ENCODE measurements at places on chromosomes 3 and 15. TPM values are rescaled to one million over a fixed set of nuclear protein-coding genes. Genes with fewer than 3 reads are reported as not detected.

DNA sequence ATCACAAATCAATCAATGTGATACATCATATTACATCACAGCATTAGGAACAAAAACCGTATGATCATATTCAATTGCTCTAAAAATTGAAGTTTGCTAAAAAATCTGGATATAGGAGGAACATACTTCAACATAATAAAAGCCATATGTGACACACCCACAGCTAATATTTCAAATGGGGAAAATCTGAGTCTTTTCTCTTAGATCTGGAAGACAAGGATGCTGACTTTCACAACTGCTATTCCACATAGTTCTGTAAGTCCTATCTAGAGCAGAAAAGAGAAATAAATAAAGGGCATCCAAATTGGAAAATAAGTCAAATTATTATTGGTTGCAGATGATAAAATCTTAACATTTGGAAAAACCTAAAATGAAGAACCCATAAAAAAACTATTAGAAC lies 256.8 kb upstream of the SGO1 start:
- no peaks in the 10 kb centered on the region for H3K4me1 ChIP-seq
- no peak overlapping the region for H3K4me3 ChIP-seq
- no peaks in the 10 kb centered on the region for H3K36me3 ChIP-seq
- no peak for DNase-seq
- no peaks in the 10 kb centered on the region for H3K27me3 ChIP-seq

- H3K4me3 ChIP-seq = no peak overlapping the region
- no peaks in the 10 kb centered on the region for H3K36me3 ChIP-seq
- H3K4me1 ChIP-seq = no peaks in the 10 kb centered on the region
- no peak overlapping the region for H3K27ac ChIP-seq
- no peak for DNase-seq
- H3K27me3 ChIP-seq = no peaks in the 10 kb centered on the region
Observed at GRCh38 chr15:35141743-35142471, 56.8 kb upstream of the NANOGP8 start.

DNA sequence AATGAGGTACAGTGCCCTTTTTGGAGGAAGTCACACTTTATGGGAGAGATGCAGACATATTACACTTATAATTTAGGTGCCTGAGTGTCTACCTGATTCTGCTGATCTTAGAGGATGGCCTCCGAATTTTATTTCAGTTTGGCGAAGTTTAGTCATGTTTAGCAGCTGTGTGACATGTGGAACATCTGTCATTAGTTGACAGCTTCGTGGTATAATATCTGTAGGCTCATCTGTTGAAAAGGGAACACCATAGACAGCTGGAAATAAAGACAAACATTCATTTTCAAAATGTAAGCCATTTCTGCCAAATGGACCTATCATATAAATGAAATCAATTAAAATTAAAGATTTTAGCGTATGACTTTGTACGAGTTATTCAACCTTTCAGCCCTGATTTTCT lies 165.4 kb downstream of the CFAP20DC start:
- no peak for DNase-seq
- H3K27ac ChIP-seq = no peak overlapping the region
- no peaks in the 10 kb centered on the region for H3K4me1 ChIP-seq
- no peaks in the 10 kb centered on the region for H3K27me3 ChIP-seq
- no peaks in the 10 kb centered on the region for H3K36me3 ChIP-seq

DNA sequence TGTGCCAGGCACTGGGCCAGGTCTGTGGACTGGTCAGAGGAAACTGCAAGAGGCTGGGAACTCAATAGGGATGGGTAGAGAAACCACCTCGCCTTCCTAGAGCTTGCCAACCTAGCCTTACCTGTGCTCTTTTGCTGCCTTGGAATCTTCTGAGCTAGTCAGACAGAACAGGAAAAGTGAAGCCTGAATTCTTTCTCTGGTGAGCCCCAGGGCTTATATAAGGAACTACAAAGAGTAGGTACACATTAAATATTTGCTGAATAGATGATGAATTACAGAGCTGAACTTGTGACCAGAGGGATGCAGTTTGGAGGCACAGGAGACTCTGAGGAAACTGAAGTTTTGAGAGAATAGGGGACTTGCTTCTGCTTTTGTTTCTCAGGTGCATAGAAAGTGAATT lies 15.6 kb upstream of the FBXW12 start:
- no peak for DNase-seq
- no peaks in the 10 kb centered on the region for H3K4me1 ChIP-seq
- H3K27ac ChIP-seq = no peak overlapping the region
- H3K36me3 ChIP-seq = no peaks in the 10 kb centered on the region

GRCh38 chr15:99732751-99733267 lies 428 bp downstream of the LYSMD4 start:
- H3K27me3 ChIP-seq = no peaks in the 10 kb centered on the region
- DNase-seq = no peak
- peak overlapping the region; percentile 44 for H3K4me3 ChIP-seq
- peaks cover 4% of the 10 kb centered on the region for H3K36me3 ChIP-seq

DNA sequence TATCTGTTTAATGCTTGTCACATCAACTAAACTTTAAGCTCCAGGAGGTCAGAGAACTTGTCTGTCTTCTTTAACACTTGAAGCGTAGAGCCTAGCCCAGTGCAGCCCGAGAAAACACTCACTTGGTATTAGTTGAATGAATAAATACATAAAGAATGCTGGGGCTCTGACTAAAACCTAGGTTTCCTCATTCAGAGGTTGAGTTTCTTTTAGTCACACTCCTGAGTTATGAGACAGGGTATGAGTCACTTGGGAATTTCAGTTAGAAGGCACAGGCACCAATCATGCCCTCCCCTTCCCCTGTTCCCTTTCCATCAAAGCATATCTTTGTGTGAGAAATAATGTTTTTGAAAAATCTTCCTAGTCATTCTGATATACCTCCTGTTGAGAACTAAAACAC lies 589.8 kb upstream of the DPPA4 start:
- no peak overlapping the region for H3K27ac ChIP-seq
- no peaks in the 10 kb centered on the region for H3K27me3 ChIP-seq
- H3K4me3 ChIP-seq = no peak overlapping the region
- H3K36me3 ChIP-seq = no peaks in the 10 kb centered on the region
- DNase-seq = no peak
- no peaks in the 10 kb centered on the region for H3K4me1 ChIP-seq

- no peak overlapping the region for H3K4me3 ChIP-seq
- DNase-seq = no peak
- no peaks in the 10 kb centered on the region for H3K4me1 ChIP-seq
- H3K36me3 ChIP-seq = no peaks in the 10 kb centered on the region
Observed at GRCh38 chr3:6928064-6928463, 67.1 kb downstream of the GRM7 start.

GRCh38 chr3:184260724-184261269 lies 556 bp downstream of the CAMK2N2 start:
- H3K27ac ChIP-seq = no peak overlapping the region
- H3K27me3 ChIP-seq = peaks cover 20% of the 10 kb centered on the region
- DNase-seq = no peak
- H3K4me3 ChIP-seq = peak overlapping the region; percentile 51
- H3K4me1 ChIP-seq = peaks cover 23% of the 10 kb centered on the region
- H3K36me3 ChIP-seq = no peaks in the 10 kb centered on the region

- no peak overlapping the region for H3K4me3 ChIP-seq
Observed at GRCh38 chr3:13282986-13283876, 136.9 kb downstream of the NUP210 start.

- no peak overlapping the region for H3K27ac ChIP-seq
- no peak overlapping the region for H3K4me3 ChIP-seq
- H3K4me1 ChIP-seq = no peaks in the 10 kb centered on the region
- no peak for DNase-seq
- H3K27me3 ChIP-seq = no peaks in the 10 kb centered on the region
Observed at GRCh38 chr3:57583544-57583943, 13.6 kb downstream of the ARF4 start.

DNA sequence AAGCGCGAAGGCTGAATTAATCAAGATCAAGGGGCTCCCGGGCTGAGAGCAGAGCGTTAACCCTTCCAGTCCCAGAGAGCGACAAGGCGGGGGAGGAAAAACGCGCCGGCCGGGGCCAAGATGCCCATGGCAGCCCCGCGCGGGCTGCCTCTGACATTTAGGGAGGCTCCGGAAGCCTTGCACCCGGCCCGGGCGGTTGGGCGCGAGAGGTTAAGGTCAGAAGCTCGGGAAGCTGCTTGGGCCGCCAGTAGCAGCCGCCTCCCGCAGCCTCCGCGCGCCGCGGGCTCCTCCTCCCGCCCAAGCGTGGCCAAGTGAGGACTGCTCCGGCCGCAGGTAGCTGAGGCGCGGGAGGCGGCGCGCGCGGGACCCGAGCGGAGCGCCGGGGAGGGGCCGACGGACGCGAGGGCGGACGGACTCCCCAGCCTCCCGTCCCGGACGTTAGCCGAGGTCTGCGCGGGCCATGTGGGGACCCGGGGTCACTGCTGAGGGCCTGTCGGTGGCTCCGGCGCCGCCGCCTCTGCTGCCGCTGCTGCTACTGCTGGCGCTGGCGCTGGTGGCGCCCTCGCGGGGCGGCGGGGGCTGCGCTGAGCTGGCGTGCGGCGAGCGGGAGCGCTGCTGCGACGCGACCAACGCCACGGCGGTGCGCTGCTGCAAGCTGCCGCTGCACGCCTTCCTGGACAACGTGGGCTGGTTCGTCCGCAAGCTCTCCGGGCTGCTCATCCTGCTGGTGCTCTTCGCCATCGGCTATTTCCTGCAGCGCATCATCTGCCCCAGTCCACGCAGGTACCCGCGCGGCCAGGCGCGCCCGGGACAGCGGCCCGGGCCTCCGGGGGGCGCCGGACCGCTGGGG lies at the start of gene C3orf80:
Gene C3orf80 (plus strand): TSS at position 247 of the 850 bp plus-strand sequence. CDS start 214 bp downstream, at position 461.
- peak; percentile 26 for DNase-seq
- no peaks in the 10 kb centered on the region for H3K36me3 ChIP-seq
- peaks cover 33% of the 10 kb centered on the region for H3K27me3 ChIP-seq
- no peak within 1 kb of the TSS for H3K27ac ChIP-seq
- H3K4me3 ChIP-seq = peak within 1 kb of the TSS; percentile 50

Gene HYKK
- 0.82 TPM for total RNA-seq

Gene ALDH1A3
- total RNA-seq = not detected

Gene C3orf85
- total RNA-seq = not detected

Gene SAXO2
- 1.6 TPM for total RNA-seq

Measured in CD8-positive, alpha-beta memory T cell (primary cell).